ENCODE measurements at places on chromosomes 6 and 20. TPM values are rescaled to one million over a fixed set of nuclear protein-coding genes. Genes with fewer than 3 reads are reported as not detected.

Gene TMEM14A
- 12.3 TPM for total RNA-seq

Gene OPN5
- total RNA-seq = not detected

Gene SLC52A3
- not detected for total RNA-seq

Gene TNNC2
- 0.13 TPM for total RNA-seq

GRCh38 chr6:117653949-117654348 lies 21.3 kb upstream of the NUS1 start:
- DNase-seq = no peak

GRCh38 chr20:57991211-57991881 lies 237.1 kb downstream of the ANKRD60 start:
- DNase-seq = no peak

DNA sequence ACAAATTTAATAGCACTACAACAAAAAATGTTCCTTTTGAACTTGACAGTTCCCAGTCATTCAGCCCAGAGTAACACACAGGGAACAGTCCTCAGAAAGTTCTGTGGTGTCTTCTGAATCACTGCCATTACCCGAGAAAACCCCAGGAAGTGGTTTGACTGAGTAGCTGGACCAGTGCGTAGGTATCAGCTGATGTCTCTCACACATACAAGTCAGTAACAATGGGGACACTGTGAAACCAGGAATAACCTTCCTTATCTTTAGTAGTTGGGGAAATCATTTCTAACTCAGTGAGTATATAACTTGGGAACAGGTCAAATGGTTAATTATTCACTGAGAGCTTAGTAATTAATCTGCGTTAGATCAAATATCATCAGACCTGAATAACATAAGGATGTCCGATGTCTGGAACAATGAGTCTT lies 73.1 kb downstream of the HIVEP2 start:
- DNase-seq = peak; percentile 82

GRCh38 chr6:76701610-76702009 lies 629.1 kb upstream of the IMPG1 start:
- no peak for DNase-seq

DNA sequence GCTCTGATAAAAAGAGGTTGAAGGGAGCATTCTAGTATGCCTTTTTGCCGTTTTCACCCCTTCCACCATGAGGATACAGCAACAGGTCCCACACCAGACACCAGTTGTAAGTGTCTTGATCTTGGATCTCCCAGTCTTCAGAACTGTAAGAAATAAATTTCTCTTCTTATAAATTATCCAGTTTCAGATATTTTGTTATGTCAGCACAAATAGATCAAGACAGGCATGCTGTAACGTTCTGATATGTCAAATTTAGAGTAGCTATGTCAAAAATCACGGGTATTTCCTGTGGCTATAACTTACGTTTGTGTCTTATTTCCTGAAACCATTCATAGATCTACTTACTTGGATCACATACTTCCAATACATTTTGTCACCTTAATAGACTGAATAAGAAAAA lies 55.9 kb upstream of the CD83 start:
- DNase-seq = no peak

DNA sequence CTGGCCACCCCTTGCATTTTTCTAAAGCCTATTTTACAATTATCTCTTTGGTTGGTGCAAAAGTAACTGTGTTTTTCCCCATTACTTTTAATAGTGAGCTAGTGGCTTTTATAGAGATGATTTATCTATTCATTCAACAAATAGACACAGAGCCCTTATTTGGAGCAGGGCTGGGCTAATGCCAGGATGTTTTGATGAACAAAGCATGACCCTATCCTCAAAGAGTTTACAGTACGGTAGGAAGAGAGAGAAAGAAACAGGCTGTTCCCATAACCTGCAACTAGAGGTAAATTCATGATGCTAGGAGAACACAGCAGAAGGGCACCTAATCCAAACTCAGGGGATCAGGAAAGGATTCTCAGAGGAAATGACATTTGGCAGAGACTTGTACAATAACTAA lies 37.3 kb upstream of the UST start:
- DNase-seq = no peak

GRCh38 chr20:24827603-24828295 lies 121.3 kb upstream of the CST7 start:
- DNase-seq = no peak

- peak; percentile 81 for DNase-seq
Measured at GRCh38 chr6:53718597-53719460, 53.3 kb upstream of the KLHL31 start.

GRCh38 chr6:10511477-10511876 lies 9.7 kb upstream of the GCNT2 start:
- peak; percentile 79 for DNase-seq

GRCh38 chr6:14889611-14890593 lies 356.0 kb upstream of the JARID2 start:
- no peak for DNase-seq

- DNase-seq = no peak
Measured at GRCh38 chr6:89952105-89952671, 57.9 kb downstream of the GJA10 start.

- DNase-seq = no peak
Measured at GRCh38 chr6:25472306-25472705, 179.7 kb upstream of the SCGN start.

GRCh38 chr6:10882657-10883171 lies 873 bp upstream of the GCM2 start:
- DNase-seq = no peak

GRCh38 chr6:159053781-159054398 lies 9.1 kb upstream of the TAGAP start:
- DNase-seq = no peak

DNA sequence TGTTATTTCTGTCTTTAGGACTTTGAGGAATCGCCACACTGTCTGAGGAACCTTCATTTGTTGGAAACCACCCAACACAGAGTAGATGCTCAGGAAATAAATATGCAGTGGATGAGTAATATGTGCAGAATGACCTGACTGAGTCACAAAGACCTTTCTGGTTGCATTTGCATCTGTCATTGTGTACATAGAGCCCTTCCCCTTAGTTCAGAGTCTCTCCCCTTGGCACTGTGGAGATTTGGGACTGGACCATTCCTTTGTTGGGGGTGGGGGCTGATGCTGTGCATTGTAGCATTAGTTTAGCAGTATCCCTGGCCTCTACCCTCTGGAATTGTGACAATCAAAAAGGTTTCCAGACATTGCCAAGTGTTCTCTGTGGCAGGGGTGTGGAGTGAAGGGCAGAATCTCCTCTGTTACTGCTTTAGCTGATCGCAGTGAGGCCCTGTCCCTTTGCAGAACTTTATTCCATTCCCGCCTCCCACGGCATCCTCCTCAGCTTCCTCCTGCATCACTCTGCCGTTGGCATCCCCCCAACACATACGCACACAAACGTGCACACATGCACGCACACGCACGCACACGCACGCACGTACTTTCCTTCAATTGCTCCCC lies 64.5 kb downstream of the EYA2 start:
- DNase-seq = no peak

DNA sequence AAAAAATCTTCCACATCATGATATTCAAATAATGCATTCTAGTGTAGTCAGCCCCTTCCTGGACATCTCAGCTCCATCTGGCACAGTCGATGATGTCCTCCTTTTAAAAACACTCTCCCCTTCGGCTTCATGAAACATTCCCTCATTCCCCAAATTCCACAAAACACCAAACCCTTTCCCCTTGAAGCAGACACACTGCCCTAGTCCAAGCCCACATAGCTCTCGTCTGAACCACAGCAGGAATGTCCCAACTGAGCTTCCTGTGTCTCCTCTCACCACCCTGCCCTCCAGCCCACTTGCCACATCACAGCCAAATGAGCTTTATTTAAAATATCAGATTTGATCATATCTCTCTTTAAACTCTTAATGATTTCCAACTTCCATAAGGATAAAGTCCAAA lies 106.4 kb upstream of the CARMIL1 start:
- no peak for DNase-seq

DNA sequence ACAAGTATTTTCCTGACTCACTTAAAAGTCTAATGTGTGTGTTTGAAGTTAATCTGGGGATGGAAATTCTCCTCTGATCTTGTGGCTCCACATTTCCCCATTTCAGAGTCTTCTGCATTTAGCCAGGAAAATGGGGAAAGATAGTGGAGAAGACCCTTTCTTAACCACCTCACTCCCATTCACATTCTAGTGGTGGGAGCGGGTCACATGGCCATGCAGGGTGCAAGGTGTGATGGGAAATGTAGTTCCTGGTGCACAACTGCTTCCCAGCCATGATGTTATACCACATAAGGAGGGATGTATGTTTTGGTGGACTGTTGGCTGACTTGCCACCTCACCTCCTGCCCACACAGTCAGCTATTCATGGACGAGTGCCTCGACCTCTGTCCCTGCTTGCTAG lies 61.8 kb downstream of the BANF2 start:
- no peak for DNase-seq

- no peak for DNase-seq
Measured at GRCh38 chr6:75524322-75524972, 30.8 kb upstream of the FILIP1 start.

All from dermis microvascular lymphatic vessel endothelial cell (primary cell).